ENCODE measurements at places on chromosomes 2 and 18. TPM values are rescaled to one million over a fixed set of nuclear protein-coding genes. Genes with fewer than 3 reads are reported as not detected.
A peak's percentile ranks its signal among the peaks of the same experiment; 100 is the strongest.

IGFBP5 gene
- 0.74 TPM for total RNA-seq

NPPC gene
- total RNA-seq: 2.2 TPM

LTBP1 gene
- total RNA-seq: 34.1 TPM

E2F6 gene
- total RNA-seq: 30.2 TPM

LRRC30 gene
- total RNA-seq: not detected

DNA sequence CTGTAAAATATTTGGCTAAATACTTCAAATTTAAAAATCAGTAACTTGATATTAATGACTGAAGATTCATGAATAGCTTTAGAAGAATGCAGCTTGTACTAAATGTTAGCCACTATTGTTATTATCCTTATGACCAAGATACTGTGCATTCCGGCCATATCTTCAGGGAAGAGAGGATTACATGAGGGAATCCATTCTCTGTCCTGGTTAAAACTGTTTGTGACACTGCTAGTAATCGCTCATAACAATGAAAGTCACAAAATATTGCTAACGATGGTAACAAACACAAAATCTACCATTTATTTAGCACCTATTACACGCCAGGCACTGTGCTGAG, 217.7 kb downstream of the PRKCE start:
- no peaks in the 10 kb centered on the region for H3K4me1 ChIP-seq
- no peaks in the 10 kb centered on the region for H3K36me3 ChIP-seq
- no peak for DNase-seq
- no peak overlapping the region for H3K4me3 ChIP-seq
- H3K27me3 ChIP-seq: no peaks in the 10 kb centered on the region
- no peak overlapping the region for H3K27ac ChIP-seq

- no peak for DNase-seq
- H3K27me3 ChIP-seq: no peaks in the 10 kb centered on the region
- no peak overlapping the region for H3K4me3 ChIP-seq
- no peak overlapping the region for H3K27ac ChIP-seq
- H3K36me3 ChIP-seq: no peaks in the 10 kb centered on the region
These were observed 966 bp upstream of the OXER1 start for GRCh38 chr2:42764901-42765300.

- no peak overlapping the region for H3K27ac ChIP-seq
- H3K4me3 ChIP-seq: no peak overlapping the region
These were observed 215.5 kb upstream of the HAAO start for GRCh38 chr2:43007901-43008300.

- peak; percentile 77 for DNase-seq
These were observed 357.3 kb downstream of the ZEB2 start for GRCh38 chr2:144162652-144163051.

- no peaks in the 10 kb centered on the region for H3K27me3 ChIP-seq
- H3K36me3 ChIP-seq: no peaks in the 10 kb centered on the region
- H3K4me1 ChIP-seq: no peaks in the 10 kb centered on the region
These were observed 145.1 kb upstream of the CDH19 start for GRCh38 chr18:66749030-66749429.

DNA sequence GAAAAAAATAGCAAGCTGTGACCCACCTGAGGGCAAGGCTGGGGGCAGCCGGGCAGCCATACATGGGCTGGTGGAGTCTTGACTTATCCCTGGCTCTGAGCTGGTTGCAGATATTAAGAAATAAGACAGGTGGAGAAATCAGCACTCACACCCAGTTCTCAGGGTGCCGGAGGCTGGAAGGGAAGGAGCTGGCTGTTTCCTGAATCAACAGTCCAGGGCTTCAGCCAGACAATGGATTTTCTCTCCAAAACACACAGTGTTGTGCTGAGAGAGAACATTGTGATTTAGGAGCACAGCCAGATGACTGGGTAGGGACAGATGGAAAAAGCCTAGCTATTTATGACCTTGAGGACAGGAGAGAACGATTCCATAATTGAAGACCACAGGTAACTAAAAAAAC, 208.8 kb downstream of the LDLRAD4 start:
- no peak overlapping the region for H3K27ac ChIP-seq
- H3K4me3 ChIP-seq: no peak overlapping the region
- H3K4me1 ChIP-seq: no peaks in the 10 kb centered on the region
- no peaks in the 10 kb centered on the region for H3K27me3 ChIP-seq

Data from GM23338 (cell line).